Stimulated activated CD4-positive, alpha-beta T cell treated with anti-CD3 and anti-CD28 coated beads, Interleukin-4, amount 100 ng/mL, for 4 hours (primary cell): ENCODE measurements at places on chromosomes 6 and 20.

GRCh38 chr20:23024701-23025100 is 10.4 kb upstream of the SSTR4 start:
- DNase-seq: no peak

DNA sequence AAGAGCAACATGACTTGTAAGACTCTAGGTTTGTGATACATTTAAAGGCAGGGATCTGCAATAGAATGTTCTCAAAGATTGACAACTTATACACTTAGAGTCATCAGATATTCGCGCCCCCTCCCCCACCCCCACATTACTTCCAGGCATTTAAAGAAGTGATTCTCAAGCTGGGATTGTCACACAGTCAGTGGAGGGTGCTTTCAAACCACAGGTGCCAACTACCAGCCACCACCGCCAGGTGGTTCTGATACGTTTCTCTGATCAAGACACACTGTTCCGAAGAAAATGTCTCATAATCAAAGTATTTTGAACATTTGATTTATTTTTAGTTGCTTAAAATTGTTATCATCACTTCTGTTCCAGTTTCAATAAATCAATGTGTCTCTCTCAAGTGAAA is 357.5 kb downstream of the ESR1 start:
- DNase-seq: no peak

- DNase-seq: no peak
Observed at GRCh38 chr20:62787866-62788265, 8.4 kb upstream of the MRGBP start.

- DNase-seq: no peak
Observed at GRCh38 chr6:154478701-154479060, 31.8 kb downstream of the CNKSR3 start.

DNA sequence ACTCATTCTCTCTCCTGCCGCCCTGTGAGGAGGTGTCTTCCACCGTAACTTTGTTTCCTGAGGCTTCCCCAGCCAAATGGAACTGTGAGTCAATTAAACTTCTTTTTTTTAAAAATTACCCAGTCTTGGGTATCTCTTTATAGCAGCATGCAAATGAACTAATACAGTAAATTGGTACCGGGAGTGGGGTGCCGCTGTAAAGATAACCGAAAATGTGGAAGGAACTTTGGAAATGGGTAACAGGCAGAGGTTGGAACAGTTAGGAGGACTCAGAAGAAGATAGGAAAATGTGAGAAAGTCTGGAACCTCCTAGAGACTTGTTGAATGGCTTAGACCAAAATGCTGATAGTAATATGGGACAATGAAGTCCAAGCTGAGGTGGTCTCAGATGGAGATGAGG is 55.8 kb downstream of the EPB41L2 start:
- no peak for DNase-seq

GRCh38 chr20:3796477-3797225 is 541 bp downstream of the CDC25B start:
- DNase-seq: no peak

GRCh38 chr6:43791745-43792422 is 21.9 kb downstream of the VEGFA start:
- DNase-seq: no peak

DNA sequence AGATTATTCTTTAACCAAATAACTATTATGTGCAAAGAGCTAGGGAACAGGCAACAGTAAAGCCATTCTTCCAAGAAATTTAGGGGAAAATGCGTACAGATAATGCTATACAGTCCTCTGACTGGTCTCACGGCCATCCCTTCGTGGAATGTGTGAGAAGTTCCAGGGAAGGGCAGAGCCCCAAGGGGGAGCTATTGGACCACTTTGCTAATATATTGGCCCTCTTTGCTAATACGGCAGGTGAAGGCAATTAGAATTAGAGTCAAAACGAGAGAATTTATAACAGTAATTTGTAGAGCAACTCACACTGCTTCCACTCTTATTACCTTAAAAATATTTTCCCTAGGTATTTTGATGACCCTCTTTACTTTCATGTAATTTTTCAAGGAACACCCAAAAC is 140.4 kb downstream of the IMPG1 start:
- no peak for DNase-seq

DNA sequence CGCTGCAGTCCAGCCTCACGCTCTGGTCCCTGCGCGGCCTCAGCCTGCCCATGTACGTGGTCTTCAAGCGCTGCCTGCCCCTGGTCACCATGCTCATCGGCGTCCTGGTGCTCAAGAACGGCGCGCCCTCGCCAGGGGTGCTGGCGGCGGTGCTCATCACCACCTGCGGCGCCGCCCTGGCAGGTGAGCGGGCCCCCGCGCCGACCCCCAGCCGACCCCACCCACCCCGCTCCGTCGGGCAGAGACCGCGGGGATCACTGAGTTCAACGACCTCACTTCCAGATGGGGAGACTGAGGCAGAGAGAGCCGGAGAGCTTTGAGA is 545 bp downstream of the SLC35D3 start:
- DNase-seq: peak; percentile 8

GRCh38 chr6:18579166-18579565 is 192.0 kb downstream of the RNF144B start:
- DNase-seq: no peak

DNA sequence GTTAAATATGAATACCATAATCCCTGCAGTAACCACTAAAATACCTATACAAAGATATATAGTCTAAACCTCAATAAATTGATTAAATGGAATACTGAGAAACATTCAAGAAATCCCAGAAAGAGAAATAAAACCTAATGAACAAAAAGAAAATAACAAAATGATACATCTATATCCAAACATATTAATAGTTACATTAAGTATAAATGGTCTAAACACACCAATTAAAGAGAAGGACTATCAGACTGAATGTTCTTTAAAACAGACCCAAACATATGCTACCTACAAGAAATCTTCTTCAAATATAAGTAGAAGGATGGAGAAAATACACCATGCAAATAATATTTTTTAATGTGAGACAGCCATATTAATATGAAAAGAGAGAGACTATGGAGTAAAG is 22.0 kb downstream of the NINL start:
- DNase-seq: no peak

DNA sequence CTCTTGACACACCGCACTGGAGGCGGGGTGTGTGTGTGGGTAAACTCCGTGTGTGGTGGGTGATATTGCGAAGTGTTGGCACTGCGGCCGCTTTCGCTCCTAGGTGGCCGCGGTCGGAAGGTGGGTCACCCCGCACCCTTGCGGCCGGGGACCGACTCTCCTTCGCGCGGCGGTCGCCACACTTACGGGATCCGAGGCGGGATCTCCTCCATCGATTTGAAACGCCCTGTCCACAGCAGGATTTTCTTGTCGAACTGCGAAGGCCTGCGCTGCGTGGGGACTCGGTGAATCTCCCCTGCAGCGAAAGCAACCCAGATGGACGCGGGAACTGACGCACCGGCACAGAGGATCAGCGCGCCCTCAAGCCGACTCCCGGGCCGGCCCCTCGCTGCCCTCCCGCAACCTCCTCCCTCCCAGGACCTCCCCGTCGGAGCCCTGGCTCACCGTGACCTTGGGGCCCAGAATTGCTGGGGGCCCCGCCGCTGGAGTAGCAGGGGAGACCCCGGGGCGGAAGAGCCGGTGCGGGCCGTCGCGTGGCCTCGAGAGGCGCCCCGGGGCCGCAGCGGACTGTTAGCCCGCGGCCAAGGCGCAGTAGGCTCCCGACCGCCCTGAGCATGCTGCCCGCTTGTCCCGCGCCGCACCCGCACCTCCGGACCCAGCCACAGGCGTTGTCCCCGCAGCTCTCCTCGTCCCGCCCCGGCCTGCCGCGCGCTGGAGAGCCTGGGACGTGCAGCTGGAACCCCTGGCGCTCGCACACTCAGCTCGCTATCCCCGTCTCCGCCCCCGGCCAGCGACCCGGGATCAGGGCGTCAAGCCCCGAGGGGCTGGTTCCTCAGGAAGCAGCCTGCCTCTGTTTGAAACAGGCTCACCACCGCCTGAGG is at the start of gene FAM162B:
Gene FAM162B (minus strand): TSS at position 759 of the 881 bp plus-strand sequence. CDS start 143 bp downstream, at position 616.
- DNase-seq: no peak

DNA sequence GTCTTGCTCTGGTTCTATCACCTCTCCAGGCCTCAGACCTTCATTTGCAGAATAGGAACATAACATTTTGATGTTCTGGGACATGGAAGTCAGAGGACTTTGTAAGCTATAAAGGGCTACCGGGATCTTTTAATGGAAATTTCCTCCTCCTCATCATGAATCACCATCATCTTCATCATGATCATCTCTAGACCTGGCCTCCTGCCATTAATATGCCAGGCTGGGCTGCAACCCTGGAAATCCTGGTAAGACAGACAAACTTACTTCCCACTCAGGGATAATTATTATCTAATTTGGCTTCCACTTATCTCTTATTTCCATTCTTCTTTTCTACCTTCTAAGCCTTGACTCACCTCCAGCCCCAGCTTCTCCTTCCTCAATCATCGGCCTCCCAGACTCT is 41.0 kb upstream of the MRPS18A start:
- no peak for DNase-seq

GRCh38 chr6:88709819-88710246 is 253.6 kb downstream of the RNGTT start:
- no peak for DNase-seq

- DNase-seq: peak; percentile 17
Observed at GRCh38 chr6:15441215-15441868, 195.5 kb downstream of the JARID2 start.

DNA sequence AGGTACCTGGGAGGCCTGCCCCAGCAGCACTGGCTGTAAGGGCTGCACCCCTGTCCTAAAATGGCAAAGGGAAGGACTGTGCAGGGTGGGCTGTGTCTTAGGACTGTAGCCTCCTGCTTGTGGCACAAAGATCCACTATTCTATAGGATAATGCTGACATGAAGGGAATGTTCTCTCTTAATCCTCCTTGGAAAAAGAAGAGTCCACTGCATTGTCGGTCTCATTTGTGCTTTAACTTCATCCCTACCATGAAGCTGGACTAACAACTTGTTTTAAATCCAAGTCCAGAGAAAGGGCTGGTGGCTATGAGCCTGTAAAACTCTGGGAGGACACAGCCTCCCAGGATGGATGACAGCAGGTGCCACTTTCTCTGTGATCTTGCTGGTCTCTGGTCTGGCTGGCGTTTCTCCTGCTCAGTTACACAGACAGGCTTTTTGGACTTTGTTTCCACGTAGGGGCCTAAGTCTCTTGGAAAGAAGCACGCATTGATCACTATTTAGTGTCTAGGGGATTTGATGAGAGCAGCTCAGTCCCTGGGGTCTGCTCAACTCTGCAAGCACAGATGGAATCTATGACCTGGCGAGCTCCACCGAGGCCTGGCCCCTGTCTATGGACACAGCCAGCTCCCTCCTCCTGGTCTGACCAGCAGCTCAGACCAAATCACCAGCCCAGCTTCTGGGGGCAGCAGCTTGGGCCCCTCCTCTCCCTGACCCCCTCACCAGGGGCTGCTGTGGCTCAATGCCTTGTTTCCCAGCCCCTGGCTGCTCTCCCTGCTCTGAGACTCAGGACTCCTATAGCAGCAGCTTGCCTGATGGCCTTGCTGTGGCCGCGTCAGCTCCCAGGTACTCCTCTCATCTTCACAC is 4.8 kb downstream of the CST3 start:
- DNase-seq: no peak

DNA sequence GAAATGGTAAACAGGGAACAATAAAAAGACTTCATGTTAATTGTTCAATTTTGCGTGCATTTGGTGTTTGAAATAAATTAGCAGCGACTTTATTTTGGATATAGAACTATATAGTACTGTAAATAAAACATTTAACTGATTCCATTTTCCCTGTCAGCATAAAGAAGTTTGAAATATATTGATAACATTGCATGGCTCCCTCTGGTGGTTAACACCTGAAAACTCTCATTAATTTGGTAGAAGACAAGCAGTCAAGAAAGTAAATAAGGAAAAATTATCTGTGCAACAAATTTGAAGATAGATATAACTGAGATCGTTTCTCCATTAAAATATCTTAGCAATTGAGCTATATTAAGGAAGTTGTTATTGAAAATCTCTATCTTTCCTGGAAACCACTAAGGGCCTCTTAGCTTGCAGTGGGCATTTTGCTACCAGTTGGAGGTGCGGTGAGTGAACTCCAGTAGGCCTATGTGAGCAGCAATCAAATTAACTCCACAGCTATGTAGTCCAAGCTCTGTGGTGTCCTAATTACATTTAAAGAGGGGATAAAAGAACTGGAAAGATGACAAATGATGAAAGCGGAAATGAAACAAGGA is 435.7 kb upstream of the FKBP1C start:
- no peak for DNase-seq

- no peak for DNase-seq
Observed at GRCh38 chr6:46174904-46175303, 4.1 kb upstream of the ENPP5 start.

DNA sequence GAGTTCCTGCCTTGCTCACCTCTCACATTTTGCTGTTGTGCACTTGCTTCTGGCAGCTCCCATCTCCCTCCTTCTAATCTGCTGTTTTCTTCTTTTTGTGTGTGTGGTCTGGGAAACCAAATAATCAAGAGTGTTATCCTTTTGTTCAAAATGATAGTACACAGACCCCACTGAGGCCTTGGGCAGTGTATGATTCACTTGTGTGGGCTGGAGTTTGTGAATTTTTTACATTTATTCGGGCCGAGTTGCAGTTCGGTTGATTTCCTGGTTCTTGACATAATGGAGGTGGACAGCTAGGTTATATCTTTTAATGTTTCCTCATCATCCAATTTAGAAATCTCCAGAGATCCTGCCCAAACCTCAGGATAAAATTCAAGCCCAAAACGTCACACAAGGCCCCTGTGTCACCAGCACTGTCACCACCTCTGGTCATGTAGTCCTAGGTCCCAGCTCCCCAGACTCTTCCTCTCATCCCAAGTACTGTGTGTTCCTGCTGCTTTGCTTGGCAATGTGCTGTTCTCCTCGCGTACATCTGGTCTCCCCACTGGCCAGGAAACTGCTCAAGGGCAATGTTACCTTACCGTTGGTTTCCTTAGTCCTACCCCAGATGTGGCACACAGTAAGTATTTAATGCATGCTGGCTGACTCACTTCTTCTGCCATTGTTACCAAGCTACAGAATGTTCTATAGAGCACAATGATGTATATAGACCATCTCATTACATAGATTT is 55.7 kb upstream of the PHACTR2 start:
- DNase-seq: no peak

GRCh38 chr20:57103146-57103800 is 163.2 kb downstream of the BMP7 start:
- DNase-seq: no peak

GRCh38 chr6:152364866-152365265 is 272.3 kb downstream of the SYNE1 start:
- DNase-seq: no peak

DNA sequence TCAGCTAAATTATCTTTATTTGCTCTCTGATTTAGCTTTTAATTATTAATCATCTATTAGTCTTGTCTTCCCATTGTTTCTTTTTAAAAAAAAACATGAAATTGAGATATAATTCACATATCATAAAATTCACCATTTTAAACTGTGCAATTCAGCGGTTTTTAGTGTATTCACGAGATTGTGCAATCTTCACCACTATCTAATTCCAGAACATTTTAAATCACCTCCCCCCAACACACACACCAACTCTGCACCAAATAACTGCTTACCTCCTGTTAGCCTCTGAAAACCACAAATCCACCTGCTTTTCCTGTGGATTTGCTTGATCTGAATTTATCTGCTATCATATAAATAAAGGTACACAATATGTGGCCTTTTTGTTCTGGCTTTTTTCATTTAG is 8.8 kb upstream of the ABRACL start:
- DNase-seq: no peak
